ENCODE measurements at places on chromosomes 3 and 15.

DNA sequence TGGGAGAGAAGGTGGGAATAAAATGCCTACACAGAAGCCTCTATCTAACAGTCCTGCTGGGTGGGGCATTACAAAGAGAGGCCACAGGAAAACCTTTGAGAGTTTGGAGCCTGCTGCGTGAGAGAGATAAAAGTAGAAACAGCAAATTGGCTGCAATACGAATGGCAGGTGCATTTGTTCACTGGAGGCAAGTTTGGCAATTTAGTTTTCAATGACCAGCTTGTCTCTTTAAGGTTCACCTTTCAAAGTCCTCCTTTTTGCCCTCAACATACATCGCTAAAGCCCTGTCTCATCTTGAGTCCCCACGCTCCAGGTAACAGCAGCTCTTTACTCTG lies 405.7 kb downstream of the LSAMP start:
- DNase-seq, result no peak

DNA sequence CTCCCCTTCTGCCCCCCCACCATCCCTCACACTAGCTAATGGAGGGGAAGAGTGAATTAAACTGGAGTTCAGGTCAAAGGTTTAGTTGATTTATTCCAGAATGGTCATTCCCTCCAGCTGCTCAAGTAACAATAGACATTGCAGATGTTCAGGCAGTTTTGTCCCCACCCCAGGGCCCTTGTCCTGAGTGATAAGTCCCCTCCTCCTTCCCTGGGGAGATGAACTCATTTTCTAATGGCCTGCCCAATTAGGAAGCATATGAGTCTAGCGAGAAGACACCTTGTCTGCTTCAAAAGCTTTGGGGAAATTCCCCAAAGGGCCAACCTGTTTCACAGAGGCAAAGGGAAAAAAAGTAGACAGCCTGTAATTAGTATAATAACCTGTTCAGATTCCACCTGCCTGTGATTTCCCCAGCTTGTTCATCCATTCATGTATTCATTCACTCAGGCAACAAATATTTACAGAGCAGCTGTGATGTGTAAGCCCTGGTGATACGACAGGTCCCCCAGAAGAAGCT lies 165.3 kb downstream of the SHQ1 start:
- DNase-seq, result no peak

DNA sequence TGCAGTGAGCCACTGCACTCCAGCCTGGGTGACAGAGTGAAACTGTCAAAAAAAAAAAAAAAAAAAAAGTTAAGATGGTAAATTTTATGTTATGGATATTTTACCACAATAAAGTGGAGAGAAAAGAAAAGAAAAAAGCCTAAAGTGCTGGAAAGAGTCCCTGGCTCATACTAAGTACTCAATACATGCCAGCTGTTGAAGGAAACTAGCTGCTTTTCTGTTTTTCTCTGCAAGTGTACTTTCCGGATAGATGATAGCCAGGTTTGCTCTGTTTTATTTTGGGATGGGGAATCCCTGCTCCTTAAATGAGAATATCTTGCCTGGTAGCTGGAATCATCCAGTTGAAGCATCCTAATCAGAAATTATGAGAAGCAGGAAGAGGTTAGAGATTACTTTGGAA lies 10.9 kb downstream of the EID1 start:
- DNase-seq, result no peak

DNA sequence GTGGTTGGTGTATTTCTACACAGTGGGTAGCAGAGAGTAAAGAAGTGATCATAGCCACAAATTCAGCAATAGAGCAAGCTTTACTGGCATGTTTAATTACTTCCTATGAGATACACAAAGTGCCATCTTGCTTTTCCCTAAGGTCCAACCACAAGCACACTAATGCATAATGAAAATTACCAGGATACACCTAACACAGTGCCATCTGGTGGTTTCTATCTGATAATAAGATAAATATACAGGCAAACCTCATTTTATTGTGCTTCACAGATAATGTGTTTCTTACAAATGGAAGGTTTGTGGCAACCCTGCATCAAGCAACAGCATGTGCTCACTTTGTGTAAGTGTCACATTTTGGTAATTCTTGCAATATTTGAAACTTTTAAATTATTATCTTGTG lies 223.0 kb downstream of the NSUN3 start:
- no peak for DNase-seq

- DNase-seq, result no peak
These were observed 387.9 kb downstream of the PYDC2 start for GRCh38 chr3:191848818-191849217.

DNA sequence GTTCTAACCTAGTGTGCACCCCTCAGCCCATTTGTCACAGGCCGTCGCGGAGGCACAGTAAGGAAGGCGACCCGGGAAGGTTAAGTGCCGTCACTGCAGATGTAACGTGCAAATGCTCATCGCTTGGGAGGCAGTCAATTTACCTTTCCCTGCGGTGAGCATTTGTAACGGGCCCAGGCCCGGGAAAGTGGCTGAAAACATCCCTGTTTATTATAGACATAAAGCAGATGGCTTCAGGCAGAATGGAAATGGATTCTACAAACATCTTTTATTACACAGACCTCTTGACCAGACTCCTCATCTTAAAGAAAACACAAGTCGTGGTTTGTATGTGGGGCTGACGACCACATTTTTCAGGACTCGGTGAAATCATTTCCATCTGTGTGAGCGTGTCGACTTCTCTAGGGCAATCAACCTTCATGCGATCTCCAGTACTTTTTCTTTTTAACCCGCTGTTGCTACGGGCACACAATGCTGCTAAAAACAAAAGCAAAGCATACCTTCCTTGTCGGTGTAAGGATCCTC lies 43.6 kb downstream of the NMNAT3 start:
- no peak for DNase-seq

- no peak for DNase-seq
These were observed 7.2 kb downstream of the ISG20 start for GRCh38 chr15:88646088-88646405.

- DNase-seq, result no peak
These were observed 8.6 kb downstream of the SEMA6D start for GRCh38 chr15:47725906-47726305.

DNA sequence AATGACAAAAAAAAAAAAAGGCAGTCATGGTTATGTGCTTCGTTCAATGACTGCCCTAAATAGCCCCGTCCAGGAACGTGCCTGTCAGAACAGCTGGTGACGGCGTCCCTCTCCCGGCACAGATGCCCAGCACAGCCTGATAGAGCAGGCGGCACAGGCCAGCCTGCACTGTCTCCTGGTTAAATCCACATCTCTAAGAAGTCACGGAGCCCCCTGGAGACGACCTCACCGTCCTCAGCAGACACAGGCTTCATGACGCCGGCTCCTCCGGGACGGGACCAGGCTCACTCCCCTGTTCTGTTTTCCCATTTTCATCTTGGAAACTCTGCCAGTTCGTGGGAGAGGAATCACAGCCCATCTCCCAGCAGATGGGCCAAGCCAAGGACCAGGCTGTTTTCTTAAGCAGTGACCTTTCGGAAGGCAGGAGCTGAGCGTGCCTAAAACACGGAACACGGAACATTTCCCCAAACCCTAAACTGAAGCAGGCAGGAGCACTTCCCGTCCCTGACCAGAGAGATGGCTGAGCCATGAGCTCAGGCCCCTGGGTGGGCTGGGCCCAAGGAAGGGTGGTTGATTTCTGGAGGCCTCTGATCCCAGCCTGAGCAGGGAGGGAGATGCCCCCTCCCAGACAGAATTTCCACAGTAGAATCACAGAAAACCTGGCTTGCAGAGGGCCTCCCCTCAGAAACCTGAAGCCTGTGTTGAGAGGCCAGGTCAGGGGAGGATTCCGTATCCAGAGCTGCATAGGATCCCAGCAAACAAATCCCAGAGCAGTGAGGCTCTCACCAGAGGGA lies 35.9 kb downstream of the ADCY5 start:
- DNase-seq, result no peak

GRCh38 chr15:57866149-57866736 lies 159.7 kb downstream of the POLR2M start:
- peak; percentile 17 for DNase-seq

GRCh38 chr3:27040674-27041073 lies 328.5 kb downstream of the NEK10 start:
- no peak for DNase-seq

DNA sequence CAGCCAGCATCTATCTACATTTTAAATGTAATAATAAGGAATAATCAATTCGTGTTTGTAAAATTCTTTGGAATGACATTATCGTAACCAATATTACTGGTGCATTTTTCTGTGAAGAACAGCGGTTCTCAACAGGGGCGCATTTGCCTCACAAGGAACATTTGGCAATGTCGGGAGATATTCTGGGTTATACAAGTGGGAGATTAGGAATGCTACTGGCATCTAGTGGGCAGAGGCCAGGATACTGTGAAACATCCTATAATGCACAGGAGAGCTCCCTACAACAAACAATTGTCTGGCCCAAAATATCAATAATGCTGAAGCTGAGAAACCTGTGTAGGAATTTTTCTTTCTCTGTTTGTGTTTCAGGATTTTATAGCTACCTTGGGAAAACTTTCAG lies 25.0 kb downstream of the ACP3 start:
- DNase-seq, result peak; percentile 72

DNA sequence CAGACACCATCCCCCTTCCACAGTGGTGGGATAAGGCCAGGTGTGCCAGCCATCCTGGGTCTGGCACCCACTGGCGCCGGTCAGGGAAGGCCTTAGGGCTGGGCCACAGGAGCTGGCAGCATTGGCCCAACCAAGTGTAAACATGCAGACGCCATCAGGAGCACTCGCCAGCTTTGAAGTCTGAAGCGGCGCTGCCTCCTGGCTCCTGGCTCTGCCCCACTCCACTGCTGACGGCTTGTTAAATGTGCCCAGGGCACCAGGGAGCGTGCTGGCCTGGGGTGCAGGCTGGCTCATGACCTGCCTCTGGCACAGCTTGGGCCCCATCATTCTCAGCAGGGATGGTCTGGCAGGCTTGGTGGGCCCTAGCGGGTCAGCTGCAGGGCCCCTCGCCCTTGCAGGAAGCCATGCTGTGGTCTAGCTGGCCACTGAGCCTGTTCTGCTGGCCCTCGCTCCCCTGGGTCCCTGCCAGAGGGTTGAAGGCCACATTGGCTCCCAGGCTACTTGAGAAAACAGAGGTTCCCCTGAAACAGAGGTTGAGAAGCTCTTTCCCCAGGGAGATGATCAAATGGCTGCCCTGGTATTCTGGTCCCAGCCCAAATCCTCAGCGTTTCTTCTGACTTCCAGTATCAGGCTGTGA lies 116.6 kb downstream of the DNAJB8 start:
- peak; percentile 85 for DNase-seq

DNA sequence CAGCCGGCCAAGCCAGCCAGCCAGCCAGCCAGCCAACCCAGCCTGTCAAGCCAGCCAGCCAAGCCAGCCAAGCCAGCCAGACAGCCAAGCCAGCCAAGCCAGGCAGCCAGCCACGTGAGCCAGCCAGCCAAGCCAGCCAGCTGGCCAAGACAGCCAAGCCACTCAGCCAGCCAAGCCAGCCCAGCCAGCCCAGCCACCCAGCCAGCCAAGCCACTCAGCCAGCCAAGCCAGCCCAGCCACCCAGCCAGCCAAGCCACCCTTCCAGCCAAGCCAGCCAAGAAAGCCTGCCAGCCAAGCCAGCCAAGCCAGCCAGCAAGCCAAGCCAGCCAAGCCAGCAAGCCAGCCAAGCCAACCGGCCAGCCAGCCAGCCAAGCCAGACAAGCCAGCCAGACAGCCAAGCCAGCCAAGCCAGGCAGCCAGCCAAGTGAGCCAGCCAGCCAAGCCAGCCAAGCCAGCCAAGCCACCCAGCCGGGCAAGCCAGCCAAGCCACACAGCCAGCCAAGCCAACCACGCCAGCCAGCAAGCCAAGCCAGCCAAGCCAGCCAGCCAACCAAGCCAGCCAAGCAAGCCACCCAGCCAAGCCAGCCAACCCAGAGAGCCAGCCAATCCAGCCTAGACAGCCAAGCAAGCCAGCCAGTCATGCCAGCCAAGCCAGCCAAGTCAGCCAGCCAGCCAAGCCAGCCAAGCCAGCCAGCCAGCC lies 199.5 kb downstream of the GOLGA6L6 start:
- DNase-seq, result no peak

DNA sequence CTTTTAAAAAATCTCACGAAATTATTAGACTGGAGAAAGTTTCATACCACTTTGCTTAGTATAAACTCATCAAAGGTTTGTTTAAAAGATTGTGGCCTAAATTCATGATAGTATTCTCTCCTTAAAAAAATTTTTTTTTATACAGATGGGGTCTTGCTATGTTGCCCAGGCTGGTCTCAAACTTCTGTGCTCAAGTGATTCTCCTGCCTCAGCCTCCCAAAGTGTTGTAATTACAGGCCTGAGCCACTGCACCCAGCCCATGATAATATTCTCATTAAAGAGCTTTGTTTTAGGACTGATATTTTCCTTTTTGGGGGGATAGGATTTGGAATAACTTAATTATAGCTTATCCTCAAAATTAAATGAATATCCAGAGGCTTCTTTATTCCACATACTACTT lies 19.9 kb downstream of the ECT2 start:
- DNase-seq, result no peak

DNA sequence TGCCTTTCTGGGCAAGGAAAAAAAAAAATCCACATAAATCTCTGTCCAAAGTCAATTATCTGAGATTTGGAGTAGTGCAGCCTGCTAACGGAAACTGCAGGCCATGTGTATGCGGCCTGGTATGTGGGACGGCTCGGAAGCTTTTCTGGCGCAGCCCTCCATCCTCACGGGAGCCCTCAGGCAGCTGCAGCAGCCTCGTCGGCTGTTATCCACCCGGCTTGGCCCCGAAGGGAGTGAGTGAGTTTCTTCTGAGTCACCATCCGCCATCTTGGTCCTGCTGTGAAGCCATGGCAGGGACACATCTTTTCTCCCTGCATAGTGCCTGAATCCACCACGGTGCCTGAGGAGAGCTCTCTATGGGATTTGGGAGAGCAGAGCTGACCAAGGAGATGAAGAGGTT lies 62.8 kb downstream of the POLR2M start:
- DNase-seq, result no peak

GRCh38 chr3:66588340-66588847 lies 87.6 kb upstream of the LRIG1 start:
- no peak for DNase-seq

- no peak for DNase-seq
These were observed 1375.1 kb upstream of the ALCAM start for GRCh38 chr3:103991461-103992115.

- DNase-seq, result no peak
These were observed 23.4 kb upstream of the NOX5 start for GRCh38 chr15:68990992-68991500.

GRCh38 chr3:7275396-7275795 lies 414.5 kb downstream of the GRM7 start:
- DNase-seq, result no peak
